ENCODE measurements at places on chromosomes 1 and 21. TPM values are rescaled to one million over a fixed set of nuclear protein-coding genes. Genes with fewer than 3 reads are reported as not detected.

- no peak for DNase-seq
Measured at GRCh38 chr1:32901823-32902534, 790 bp upstream of the TMEM54 start.

ILDR2 gene
- 0.03 TPM for polyA plus RNA-seq

DNA sequence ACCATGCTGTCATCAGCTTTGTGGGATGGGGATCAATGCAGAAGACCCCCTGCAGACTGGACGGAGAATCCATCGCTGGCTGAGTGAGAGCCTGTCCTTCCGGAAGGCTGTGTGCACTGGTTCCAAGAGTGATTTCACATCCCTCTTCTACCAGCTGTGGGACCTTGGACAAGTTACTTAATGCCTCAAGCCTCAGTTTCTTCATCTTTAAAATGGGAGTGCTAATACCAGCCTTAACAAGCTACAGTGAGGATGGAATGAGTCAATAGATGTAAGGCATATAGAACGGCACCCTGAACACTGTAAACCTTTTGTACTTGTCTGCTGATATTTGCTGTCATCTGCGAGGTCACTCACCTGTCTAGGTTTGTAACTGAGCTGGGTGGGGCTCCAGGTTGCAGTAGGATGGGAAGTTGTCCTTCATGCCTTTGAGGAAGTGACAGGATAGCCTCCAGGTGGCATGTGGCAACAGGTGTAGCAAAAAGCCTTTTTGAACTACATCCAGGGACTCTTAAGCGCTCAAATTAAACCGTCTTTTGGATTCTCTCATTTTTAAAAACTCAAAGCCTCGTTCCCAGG lies 27.5 kb downstream of the TMEM51 start:
- no peak for DNase-seq

DNA sequence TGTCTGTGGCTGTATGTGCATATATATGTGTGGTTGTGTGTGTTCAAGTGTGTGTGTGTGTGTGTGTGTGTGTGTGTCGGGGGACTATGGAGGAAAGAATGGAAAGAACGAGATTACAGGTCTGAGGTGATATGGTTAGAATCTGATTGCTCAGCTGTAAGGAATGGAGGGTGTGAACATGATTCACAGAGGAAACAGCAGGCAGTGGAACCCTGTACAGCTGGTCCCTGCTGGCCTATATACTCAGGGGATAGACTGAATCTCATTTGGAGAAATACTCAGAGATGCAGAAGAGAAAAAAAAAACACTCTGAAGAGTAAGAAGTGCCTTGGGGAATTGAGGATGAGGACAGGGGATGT lies 180.1 kb upstream of the ESRRG start:
- no peak for DNase-seq

CAPN8 gene
- polyA plus RNA-seq, result 0.04 TPM

GRCh38 chr1:80533775-80534334 lies 1266.9 kb upstream of the ADGRL2 start:
- no peak for DNase-seq

GRCh38 chr1:36922593-36923426 lies 111.5 kb downstream of the GRIK3 start:
- DNase-seq, result no peak
